ENCODE measurements at places on chromosomes 4 and X. TPM values are rescaled to one million over a fixed set of nuclear protein-coding genes. Genes with fewer than 3 reads are reported as not detected.

GRCh38 chr4:112184438-112184837 is 39.2 kb downstream of the FAM241A start:
- no peak for DNase-seq

DNA sequence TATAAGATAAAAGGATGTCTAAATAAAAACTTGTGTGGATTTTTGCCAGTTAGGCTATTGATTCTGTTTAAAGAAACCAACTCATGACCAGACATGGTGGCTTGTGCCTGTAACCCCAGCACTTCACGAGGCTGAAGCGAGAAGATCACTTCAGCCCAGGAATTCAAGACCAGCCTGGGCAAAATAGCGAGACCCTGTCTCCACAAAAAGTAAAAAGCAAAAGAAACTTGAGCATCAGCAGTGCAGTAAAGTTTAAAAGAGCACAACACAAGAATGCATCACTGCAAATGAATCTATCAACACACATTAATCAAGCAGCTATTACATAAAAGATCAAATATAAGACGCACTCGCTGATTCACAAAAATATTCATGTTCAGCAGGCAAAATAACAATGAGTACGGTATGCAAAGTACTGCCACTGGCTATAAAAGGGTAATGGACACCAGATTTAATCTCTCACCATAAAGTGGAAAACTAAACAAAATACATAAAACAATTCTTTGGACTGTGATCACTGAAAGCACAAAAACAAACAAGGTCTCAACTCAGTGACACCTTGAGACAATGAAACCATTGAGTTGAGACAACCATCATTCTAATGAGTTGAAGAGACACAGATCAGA is 41.3 kb downstream of the LRBA start:
- DNase-seq = no peak

DNA sequence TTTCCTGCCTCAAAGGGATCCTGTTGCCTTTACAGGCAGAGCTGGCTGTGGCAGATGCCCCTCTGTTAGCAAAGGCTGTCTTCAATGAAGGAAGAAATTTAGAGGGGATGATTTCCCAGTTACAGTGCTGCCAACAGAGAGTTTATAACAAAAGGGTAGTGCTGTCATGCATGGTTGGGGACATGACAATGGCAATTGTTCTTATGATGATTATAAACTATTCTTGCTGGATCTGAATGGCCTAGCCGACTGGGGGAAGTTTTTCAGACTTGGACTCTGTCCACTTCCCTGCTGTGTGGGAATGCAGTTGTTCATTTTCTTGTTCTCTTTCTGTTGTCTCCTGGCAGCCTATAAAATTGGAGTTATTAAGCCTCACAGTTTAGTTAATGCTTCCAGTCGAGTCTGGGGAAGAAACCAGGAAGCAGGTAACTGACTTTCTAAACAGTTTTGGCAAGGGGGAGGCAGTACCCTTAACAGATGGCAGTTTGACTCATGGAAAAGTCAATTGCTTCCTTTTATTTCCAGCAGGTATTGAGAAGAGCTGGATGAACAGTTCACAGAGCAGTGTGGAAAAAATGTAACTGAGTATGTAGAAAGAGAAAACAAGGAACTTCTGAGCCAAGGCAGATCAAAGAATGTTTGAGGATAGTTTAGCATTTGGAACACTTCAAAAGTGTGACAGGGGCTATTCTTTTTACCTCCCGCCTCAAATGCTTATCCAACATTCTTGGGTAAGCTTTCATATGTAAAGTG is 582.6 kb downstream of the RAPGEF2 start:
- no peak for DNase-seq

OPHN1 gene
- 7.3 TPM for total RNA-seq

- DNase-seq = peak; percentile 88
Measured at GRCh38 chr4:169283114-169283509, 12.4 kb upstream of the SH3RF1 start.

OPRPN gene
- not detected for total RNA-seq

BEND4 gene
- total RNA-seq = not detected

Measured in mammary epithelial cell (primary cell).